COR-L47 (cell line): ENCODE measurements at places on chromosomes 5 and 9.
A peak's percentile ranks its signal among the peaks of the same experiment; 100 is the strongest.

- DNase-seq = no peak
These were observed 139.8 kb downstream of the ELAVL2 start for GRCh38 chr9:23686257-23686656.

- no peak for DNase-seq
These were observed 142.7 kb upstream of the SLC12A2 start for GRCh38 chr5:127940854-127941253.

- no peak for DNase-seq
These were observed 74.7 kb downstream of the AOPEP start for GRCh38 chr9:94801234-94801633.

- DNase-seq = no peak
These were observed 47.3 kb downstream of the NUP155 start for GRCh38 chr5:37323607-37324006.

DNA sequence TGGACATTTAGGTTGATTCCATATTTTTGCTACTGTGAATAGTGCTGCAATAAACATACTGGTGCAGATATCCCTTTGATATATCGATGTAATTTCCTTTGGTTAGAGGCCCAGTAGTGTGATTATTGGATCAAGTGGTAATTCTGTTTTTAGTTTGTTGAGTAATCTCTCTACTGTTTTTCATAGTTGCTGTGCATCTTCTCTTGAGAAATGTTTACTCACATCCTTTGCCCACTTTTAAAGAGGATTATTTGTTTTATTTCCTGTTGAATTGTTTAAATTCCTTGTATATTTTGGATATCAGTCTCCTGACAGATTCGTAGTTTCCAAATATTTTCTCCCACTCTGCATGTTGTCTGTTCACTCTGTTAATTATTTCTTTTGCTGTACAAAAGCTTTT lies 352.6 kb upstream of the TARS1 start:
- DNase-seq = no peak

GRCh38 chr5:125654392-125654791 lies 768.8 kb upstream of the GRAMD2B start:
- no peak for DNase-seq

GRCh38 chr5:163809473-163809872 lies 304.1 kb downstream of the MAT2B start:
- DNase-seq = no peak

DNA sequence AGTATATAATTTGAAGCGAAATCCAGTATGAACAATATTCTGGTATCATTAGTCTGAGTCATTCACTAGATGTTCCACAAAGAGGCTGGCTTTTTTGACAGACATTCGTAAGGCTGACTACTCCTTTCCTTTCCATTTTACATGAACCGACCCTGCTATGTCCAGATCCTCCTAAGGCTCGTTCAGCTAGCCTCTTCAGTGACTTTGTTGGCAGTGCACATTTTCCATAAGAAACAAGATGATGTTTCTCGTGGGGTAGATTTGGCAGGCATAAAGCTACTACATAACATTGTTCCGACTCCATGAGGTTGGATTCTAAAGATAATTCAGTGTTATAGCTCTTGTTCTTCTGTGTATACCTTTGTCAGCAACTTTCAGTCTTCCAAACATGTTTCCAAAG lies 49.0 kb downstream of the ZNF462 start:
- no peak for DNase-seq

DNA sequence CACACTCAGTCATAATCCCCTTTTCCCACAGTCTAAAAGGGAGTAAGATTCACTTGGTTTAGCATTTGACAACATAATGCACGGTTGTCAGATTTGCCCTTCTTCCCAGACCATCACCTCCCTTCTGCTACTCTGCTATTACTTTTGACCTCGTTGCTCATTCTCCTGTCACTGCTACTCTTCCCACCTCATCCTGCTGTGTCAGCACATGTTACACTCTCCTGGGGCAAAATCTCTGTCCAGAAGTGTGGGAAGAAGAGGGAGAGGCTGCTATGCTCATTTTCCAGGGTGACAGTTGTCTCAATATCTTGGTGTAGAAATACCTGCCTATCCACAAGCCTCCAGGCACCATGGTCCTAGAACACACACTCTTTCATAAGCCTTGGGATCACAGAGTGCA lies 449.9 kb upstream of the PIK3R1 start:
- no peak for DNase-seq

- no peak for DNase-seq
These were observed 171.0 kb upstream of the TUT7 start for GRCh38 chr9:86525182-86525581.

- no peak for DNase-seq
These were observed 192.6 kb upstream of the RASA1 start for GRCh38 chr5:87074934-87075541.

GRCh38 chr5:93161661-93162654 lies 419.1 kb downstream of the NR2F1-AS1 start:
- DNase-seq = peak; percentile 75

DNA sequence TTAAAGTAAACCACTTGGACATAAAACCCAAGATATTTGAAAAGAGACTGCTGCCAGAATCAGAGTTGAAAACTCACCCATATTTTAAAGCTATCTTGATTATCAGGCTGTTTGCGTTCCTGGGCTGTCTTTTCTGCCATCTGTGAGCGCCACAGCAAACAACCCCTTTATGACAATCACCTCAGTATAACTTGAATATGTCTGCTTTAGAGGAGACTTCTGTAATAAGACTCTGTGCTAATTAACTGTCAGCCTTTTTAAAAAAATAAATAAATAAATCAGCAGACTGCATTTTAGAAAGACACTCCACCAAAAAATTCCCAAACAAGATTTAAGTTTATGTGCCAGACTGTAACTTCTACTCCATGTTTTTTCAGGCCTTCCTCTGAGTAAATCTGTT lies 375.7 kb upstream of the CCNH start:
- DNase-seq = no peak

- no peak for DNase-seq
These were observed 22.5 kb downstream of the DTWD2 start for GRCh38 chr5:118965890-118966289.

GRCh38 chr5:22594491-22594890 lies 258.7 kb downstream of the CDH12 start:
- DNase-seq = no peak

GRCh38 chr9:126301985-126302603 lies 24.5 kb upstream of the MVB12B start:
- peak; percentile 67 for DNase-seq

DNA sequence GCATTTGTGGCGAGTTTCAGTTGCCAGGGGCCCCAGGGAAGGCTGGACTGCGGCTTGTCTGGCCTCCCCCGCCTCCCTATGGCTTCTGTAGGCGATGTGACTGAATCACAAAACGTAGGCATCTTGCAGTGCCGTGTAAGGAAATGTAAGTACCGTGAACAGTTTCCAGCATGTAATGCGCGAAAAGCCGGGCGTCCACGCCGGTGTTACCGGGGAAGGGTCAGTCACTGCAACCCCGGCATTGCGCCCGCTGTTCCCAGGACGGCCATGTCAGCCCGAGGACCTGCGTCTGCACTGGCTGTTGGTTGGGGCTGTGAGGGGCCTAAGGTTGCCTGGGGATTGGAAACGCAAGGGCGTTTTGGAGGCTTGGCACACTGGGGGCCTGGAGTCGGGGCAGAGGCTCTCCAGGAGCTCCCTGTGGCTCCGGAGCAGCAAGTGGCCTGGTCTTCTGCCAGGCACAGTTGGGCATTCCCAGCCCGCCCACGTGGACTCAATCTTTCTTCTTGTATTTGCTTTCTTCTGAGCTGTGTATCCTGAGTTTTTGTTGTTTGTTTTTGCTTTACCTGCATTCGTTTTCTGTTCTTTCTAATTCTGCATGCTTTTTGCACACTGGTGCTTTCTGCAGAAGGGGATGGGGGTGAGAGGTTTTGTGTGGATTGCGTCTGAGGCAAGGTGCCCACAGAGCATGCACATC lies 36.9 kb upstream of the PLEKHG4B start:
- no peak for DNase-seq

DNA sequence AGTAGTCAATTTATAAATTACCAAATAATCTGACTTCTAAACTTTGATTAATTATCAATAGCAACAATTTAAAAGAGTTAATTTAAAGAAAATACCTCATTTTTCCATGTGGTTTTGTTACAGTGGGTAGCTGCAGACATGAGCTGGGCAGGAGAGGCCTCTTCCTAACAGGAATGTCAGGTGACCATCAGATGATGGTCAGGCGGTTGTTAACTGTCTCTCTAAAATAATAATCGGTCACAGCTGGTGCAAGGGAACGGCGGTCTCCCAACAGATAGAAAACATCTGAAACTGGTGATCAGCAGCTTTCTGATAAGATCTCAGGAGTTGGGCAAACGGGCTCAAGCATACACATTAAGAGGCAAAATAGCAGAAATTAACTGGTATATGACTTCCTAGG lies 342.7 kb upstream of the CYLC2 start:
- no peak for DNase-seq

DNA sequence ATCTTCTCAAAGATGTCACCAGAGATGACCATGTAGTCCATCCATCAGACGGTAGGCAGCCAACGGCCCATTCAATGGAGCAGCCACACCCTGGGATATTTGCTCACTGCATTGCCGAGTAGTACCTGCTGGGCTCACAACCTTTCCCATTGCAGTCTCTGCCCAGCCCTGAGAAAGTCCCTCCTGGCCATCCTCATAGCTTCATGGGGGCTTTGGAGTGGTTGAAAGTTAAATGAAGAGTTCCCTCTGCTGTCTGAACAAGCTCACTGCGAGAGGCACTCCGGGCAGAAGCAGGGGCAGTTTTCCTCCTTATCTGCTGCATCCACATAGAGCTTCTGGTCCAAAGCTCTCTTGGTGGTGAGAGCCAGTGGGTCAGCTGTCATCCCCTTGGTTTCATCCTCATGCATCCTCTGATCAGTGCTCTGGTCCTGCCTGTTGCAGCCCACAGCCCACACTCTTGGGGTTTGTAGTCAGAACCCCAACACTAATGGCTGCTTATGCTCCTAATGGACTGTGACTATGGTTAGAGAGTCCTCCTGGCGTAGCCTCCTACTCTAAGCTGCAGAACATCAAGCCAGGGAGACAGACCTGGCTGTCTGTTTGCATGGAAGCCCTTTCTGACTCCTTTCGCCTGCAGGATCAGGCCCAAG lies 23.3 kb downstream of the TNFSF8 start:
- DNase-seq = peak; percentile 50

GRCh38 chr5:29995154-29995553 lies 1198.3 kb upstream of the CDH6 start:
- no peak for DNase-seq

- DNase-seq = no peak
These were observed 62.0 kb upstream of the CDH6 start for GRCh38 chr5:31131381-31131891.

DNA sequence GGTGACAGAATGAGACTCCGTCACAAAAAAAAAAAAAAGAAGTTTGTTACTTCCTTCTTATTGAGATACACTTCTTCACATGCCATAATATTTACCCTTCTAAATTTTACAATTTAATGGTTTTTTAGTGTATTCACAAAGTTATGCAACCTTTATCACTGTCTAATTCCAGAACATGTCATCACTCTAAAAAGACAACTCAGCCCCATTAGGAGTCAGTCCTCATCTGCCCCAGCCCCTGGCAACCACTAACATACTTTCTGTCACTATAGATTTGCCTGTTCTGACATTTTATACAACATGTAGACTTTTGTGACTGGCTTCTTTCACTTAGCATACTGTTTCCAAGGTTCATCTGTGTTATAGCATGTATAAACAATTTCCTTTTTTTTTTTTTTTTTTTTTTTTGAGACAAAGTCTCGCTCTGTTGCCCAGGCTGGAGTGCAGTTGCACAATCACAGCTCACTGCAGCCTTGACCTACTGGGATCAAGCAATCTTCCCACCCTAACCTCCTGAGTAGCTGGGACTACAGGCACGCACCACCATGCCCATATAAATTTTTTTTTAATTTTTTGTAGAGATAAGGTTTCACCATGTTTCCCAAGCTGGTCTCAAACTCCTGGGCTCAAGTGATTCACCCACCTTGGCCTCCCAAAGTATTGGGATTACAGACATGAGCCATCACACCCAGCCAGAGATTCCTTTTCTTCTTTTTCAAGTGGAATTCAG lies 18.0 kb downstream of the AQP3 start:
- DNase-seq = no peak

- no peak for DNase-seq
These were observed 115.6 kb upstream of the IRX4 start for GRCh38 chr5:1998348-1998669.

DNA sequence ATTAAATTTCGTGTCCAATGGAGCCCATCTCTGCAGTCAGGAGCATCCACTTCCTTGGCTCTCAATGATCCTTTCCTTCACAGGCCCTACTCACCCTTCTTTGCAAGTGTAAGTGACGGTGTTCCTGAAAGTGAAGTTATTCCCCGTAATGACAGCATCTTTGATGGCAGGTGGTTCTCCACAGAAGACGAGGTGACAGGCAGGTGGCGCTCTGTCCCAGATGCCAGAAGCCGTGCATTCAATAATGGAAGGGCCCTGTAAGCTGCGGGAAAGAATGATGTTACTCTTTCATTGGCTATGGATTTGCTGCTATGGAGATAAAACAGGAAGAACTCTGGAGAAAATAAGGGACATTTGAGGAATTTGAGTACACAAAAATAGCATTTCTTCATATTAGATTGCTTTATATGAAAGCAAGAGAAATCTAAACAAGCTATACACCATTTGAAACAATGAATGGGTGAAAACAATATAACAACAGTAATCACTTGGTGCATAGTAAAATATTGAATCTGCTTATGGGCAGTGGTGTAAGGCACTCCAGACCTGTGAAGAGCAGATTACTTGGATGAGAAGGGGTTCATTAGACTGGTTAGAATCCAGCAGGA lies 89.9 kb upstream of the TXNDC8 start:
- DNase-seq = no peak

- DNase-seq = no peak
These were observed 27.1 kb downstream of the RUFY1 start for GRCh38 chr5:179577286-179577960.

DNA sequence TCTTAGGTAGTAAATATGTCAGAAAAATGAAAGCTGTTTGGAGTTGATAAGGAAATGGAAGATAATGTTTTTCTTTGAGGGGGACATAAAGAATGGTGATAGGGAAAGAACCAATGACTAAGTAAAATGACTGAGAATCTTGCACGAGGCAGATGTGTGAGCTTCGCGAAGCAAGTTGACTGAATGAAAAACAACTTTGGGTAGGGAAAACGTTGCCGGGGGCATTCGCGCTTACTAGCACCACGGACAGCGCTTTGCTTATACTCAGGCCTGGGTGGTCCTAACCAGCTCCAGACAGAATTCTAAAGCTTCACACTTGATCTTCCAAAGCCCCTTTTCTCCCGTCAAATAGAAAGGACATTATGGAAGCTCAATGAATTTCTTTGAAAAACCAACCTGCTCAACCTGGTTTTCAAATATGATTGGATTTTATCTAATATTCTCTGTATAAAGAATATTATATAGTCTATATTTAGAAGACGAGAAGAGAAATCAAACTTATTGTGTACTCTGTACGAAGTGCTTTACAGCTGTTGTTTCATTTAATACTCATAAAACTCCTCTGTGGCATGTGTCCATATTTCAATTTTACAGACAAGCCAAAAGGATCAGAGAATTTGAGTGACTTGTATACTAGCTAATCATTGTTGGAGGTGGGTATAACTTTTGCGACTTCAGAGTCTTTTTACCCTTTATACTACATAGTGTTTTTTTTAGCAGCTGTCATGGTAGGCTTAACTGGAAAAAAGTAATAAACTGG lies 1.9 kb upstream of the CDKN2B start:
- no peak for DNase-seq
